ENCODE measurements at places on chromosomes 7 and 10. TPM values are rescaled to one million over a fixed set of nuclear protein-coding genes. Genes with fewer than 3 reads are reported as not detected.

DNA sequence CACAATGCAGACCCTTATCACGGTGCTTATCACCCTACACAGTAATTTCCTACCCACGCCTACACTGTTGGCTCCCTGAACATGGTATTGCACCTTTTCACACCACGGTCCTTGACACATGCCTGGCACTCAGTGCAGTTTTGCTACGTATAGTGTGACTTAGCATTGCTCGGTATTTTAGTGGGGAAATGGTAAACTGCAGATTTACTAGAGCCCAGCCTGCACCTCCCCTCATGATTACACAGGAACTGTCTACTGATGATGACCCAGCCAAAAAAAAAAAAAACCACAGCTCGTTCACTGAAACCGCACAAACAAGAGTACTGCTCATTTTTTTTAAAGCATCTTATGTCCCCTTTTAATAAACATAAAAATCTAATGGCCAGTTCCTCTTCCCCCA lies 124.2 kb upstream of the ZNF746 start:
- H3K27me3 ChIP-seq = no peaks in the 10 kb centered on the region

ARMC3 gene
- total RNA-seq = under 0.01 TPM

GJD4 gene
- under 0.01 TPM for total RNA-seq

OSBPL3 gene
- 30.8 TPM for total RNA-seq

DNA sequence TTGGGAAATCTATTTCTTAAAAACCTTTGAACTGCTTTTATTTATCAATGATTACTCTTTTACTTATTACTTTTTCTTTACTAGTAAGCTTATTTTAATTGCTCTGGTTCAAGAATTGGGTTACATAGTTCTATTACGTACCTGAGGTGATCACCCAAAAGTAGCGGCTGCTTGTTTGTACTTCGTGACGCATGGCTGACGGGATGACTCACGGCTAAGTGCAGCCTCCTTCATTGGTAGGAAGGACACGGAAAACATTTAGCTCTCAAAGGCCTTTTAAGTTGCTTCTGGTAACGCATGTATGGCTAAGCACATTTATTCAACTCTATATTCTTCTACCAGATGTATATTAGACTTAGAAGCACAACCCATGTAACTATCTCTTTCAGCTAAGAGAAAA lies 285.8 kb upstream of the SP4 start:
- no peaks in the 10 kb centered on the region for H3K4me1 ChIP-seq
- no peak for DNase-seq
- H3K36me3 ChIP-seq = no peaks in the 10 kb centered on the region
- H3K4me3 ChIP-seq = no peak overlapping the region
- H3K27me3 ChIP-seq = no peaks in the 10 kb centered on the region

DNA sequence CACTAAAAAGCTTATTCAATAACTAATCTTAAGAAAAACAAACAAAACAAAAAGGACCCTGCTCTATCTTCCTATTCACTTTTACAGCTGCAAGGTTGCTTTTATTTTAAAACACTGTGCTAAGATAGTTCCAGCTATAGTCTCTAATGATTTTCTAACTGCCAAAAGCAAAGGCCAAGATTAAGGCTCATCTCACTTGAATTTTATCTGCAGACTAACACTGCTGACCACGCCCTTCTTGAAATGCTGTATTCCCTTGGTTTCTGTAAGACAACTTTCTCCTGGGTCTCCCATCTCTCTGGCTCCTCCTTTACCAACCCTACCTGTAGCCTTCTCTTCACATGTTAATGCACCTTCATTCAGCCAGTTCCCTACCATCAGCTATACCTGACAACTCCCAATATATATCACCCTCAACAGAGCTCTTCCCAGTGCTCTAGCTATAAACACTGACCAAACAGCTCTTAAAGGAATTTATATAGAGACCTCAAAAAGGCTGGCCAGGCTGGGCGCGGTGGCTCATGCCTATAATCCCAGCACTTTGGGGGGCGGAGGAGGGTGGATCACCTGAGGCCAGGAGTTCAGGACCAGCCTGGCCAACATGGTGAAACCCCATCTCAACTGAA lies 11.7 kb downstream of the SRPK2 start:
- no peak for DNase-seq
- H3K4me3 ChIP-seq = no peak overlapping the region
- H3K4me1 ChIP-seq = no peaks in the 10 kb centered on the region

DNA sequence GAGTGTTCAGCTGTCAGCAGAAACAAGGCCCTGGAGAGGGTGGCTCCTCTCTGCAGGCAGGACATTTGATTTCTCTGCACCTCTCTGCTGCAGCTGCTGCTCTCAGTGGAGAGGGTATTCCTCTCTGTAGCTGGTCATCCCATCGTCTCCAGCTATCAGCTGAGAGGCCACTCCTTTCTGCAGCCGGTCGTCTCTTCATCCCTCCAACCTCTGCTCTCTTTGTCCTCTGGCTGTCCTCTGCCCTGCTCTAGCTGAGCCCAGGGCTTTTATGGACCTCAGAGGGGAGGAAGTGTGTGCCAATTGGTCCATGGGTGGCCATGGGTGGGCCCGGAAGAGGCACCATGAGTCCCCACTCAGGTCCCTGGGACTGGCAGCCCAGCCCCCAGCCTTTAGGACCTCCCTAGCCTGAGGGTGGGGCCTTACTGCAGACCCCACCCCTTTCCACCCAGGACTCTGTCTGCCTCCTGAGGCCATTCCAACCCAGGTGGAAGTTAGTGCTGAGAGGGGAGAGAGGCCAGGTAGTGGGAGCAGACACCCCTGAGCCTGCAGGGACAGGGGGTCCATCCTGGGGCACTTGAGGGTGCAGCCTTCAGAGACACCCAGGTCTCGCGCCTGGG lies 26.2 kb upstream of the CDCA7L start:
- H3K4me3 ChIP-seq = no peak overlapping the region
- H3K36me3 ChIP-seq = no peaks in the 10 kb centered on the region
- no peak for DNase-seq
- H3K27me3 ChIP-seq = no peaks in the 10 kb centered on the region
- H3K4me1 ChIP-seq = no peaks in the 10 kb centered on the region
- no peak overlapping the region for H3K27ac ChIP-seq

DNA sequence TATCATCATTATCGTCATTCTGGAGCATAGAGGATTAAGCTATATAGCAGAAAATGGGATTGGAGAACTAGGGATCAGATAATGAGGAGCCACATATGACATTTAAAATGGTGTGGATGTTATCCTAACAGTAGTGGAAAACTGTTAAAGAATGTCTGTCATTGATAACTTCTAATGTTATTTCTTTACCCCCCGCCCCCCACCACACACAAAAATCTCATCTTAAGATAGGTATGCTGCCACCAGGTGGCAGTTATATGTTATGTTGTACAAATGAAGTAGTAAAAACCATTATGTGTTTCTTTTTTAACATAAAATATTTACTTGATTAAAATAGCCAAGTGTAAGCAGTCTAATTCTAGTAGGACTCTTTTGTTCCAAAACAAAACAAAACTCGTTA lies 13.0 kb downstream of the AKAP9 start:
- no peaks in the 10 kb centered on the region for H3K27me3 ChIP-seq
- DNase-seq = peak; percentile 61
- H3K27ac ChIP-seq = no peak overlapping the region

- H3K4me1 ChIP-seq = no peaks in the 10 kb centered on the region
- H3K27me3 ChIP-seq = no peaks in the 10 kb centered on the region
- H3K36me3 ChIP-seq = no peaks in the 10 kb centered on the region
- no peak overlapping the region for H3K27ac ChIP-seq
- DNase-seq = no peak
- H3K4me3 ChIP-seq = no peak overlapping the region
Observed at GRCh38 chr7:125563557-125563956, 633.9 kb upstream of the POT1 start.

DNA sequence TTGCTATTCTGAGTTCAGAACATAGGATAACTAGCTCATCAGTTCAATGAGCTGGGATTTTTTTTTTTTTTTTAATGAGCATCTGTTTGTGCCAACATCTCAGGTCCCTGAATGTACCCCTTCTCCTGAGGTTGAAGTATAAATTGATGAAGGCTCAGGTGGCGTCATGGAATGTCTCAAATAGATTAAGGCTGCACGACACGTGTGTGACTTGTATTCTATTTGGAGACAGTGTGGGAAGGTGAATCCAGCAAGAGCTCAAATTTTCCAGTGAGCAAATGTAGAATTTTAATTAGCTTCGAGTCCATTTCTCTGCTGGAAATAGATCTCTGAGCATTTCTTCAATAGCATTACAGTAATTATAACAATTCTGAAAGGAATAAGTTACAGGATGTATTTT lies 37.2 kb upstream of the JCAD start:
- H3K36me3 ChIP-seq = no peaks in the 10 kb centered on the region
- H3K27me3 ChIP-seq = no peaks in the 10 kb centered on the region
- DNase-seq = no peak
- H3K4me3 ChIP-seq = no peak overlapping the region
- H3K27ac ChIP-seq = no peak overlapping the region
- peaks cover 18% of the 10 kb centered on the region for H3K4me1 ChIP-seq

All from osteoblast (primary cell).